CD4-positive, CD25-positive, alpha-beta regulatory T cell (primary cell): ENCODE measurements at places on chromosomes 7 and 10. TPM values are rescaled to one million over a fixed set of nuclear protein-coding genes. Genes with fewer than 3 reads are reported as not detected.

The AKR1E2 gene
- polyA plus RNA-seq: not detected

DNA sequence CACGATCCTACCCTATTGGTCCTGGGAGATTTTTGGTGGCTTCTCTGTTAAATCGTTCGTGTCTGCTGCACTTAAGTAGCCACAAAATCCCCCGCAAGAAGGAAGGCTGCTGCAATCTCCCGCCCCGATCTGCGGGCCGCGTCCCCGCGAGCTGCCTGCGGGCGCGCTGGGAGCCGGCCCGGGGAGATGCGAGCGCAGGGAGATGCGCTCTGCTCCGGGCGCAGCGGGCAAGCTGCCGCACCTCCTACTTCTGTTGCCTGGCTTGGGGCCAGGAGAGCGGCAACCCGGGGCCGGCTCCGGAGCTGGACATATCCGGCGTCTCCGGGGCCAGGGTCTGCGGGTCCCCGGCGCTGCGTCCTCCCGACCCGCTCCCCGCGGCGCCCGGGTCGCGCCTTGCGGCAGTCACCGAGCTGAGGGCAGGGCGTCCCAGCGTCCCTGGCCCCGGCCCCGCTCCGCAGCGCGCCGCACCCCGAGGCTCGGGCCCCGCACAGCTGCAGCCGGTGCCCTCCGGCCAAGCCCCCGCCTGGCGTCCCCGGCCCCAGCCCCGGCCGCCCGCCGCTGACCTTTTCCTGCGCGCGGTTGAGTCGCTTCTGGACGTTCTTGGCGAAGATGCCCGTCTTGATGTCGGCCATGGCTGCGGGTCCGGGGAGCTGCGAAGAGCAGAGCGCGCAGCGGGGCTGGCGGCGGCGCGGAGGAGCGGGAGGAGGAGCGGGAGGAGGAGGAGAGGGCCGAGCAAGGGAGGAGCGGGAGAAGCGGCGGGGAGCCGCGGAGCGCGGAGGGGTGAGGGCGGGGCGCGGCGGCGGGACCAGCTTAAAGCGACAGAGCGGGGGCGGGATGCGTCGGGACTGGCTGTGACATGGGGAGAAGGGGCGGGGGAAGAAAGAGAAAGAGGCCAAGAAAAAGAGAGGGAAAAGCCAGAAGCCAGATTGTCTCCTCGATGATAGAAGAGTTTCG lies at the start of gene AMPH:
Gene AMPH (minus strand): TSS at position 654 of the 954 bp plus-strand sequence. CDS start 22 bp downstream, at position 632.
- DNase-seq: no peak
- no peaks in the 10 kb centered on the region for H3K36me3 ChIP-seq
- peaks cover 18% of the 10 kb centered on the region for H3K27me3 ChIP-seq

GRCh38 chr7:34842782-34843181 lies 184.8 kb downstream of the NPSR1 start:
- no peaks in the 10 kb centered on the region for H3K36me3 ChIP-seq
- H3K4me1 ChIP-seq: no peaks in the 10 kb centered on the region
- H3K27ac ChIP-seq: no peak overlapping the region

- no peak overlapping the region for H3K4me3 ChIP-seq
- no peaks in the 10 kb centered on the region for H3K36me3 ChIP-seq
- no peak overlapping the region for H3K27ac ChIP-seq
- H3K4me1 ChIP-seq: no peaks in the 10 kb centered on the region
Observed at GRCh38 chr7:55054758-55055157, 35.9 kb downstream of the EGFR start.

The AZGP1 gene
- polyA plus RNA-seq: not detected

The ZNF273 gene
- polyA plus RNA-seq: 6.0 TPM
